ENCODE measurements at places on chromosomes 3 and 15. TPM values are rescaled to one million over a fixed set of nuclear protein-coding genes. Genes with fewer than 3 reads are reported as not detected.

- no peak for DNase-seq
Observed at GRCh38 chr3:143529018-143529478, 319.2 kb downstream of the SLC9A9 start.

DNA sequence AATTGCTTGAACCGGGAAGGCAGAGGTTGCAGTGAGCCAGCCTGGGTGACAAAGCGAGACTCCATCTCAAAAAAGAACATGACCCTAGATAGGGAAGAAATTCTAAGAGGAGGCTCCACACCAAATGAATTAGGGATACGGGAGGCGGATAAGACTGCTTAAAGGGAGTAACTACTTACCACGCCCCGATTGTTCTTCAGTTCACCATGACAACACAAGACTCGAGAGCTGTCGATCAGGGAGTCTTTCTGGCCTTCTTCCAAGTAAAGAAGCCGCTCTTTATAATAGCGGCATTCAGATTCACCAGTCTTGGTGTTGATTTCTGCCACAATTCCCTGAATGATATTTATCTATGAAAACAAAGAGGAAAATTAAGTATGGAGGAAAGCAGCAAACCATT lies 53.9 kb upstream of the TASOR start:
- no peak for DNase-seq

DNA sequence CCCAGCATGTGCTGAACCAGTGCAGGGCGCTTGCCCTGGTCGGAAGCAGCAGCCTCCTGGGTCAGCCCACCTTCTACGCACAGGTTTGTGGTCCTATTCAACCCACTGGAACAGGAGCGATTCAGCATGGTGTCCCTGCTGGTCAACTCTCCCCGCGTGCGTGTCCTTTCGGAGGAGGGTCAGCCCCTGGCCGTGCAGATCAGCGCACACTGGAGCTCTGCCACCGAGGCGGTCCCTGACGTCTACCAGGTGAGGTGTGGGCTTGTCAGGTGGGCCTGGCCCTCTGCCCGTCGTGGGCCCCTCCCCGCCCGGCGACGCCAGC lies 8.2 kb downstream of the MAN2A2 start:
- DNase-seq = no peak

GRCh38 chr3:46829699-46830208 lies 33.5 kb downstream of the MYL3 start:
- no peak for DNase-seq

The UPK1B gene
- 0.14 TPM for total RNA-seq

Data from astrocyte (in vitro differentiated cells and primary cell).